Aorta (tissue), 5 donors: ENCODE measurements at places on chromosomes 7 and 10. TPM values are rescaled to one million over a fixed set of nuclear protein-coding genes. Genes with fewer than 3 reads are reported as not detected.

- no peak for DNase-seq
Measured at GRCh38 chr7:22117222-22117621, 171.5 kb upstream of the CDCA7L start.

- no peak for DNase-seq
Measured at GRCh38 chr7:107615910-107616680, 36.0 kb downstream of the BCAP29 start.

DNA sequence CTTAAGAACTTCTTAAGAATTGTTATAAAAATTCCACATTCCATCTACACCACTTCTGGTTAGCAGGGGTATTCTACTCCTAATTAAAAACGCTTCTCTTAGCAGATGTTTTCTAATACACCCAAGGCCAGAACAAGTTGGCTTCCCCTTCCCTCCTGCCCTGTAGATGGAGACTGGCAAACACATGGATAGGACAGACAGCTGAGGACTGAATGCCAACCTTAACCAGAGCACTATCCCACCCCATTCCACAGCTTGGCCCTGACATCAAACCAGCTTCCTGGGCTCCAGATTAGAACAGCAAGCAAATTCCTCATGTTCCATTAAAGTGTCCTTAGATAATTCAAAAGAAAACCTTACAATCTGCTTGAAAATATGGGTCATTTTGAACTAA, 56.6 kb upstream of the IL6 start:
- DNase-seq = no peak

GRCh38 chr7:90966346-90966745, 297.9 kb upstream of the FZD1 start:
- DNase-seq = no peak

GRCh38 chr7:155964543-155964942, 152.3 kb upstream of the SHH start:
- no peak for DNase-seq

GRCh38 chr7:155860840-155861479, 48.7 kb upstream of the SHH start:
- DNase-seq = no peak

DNA sequence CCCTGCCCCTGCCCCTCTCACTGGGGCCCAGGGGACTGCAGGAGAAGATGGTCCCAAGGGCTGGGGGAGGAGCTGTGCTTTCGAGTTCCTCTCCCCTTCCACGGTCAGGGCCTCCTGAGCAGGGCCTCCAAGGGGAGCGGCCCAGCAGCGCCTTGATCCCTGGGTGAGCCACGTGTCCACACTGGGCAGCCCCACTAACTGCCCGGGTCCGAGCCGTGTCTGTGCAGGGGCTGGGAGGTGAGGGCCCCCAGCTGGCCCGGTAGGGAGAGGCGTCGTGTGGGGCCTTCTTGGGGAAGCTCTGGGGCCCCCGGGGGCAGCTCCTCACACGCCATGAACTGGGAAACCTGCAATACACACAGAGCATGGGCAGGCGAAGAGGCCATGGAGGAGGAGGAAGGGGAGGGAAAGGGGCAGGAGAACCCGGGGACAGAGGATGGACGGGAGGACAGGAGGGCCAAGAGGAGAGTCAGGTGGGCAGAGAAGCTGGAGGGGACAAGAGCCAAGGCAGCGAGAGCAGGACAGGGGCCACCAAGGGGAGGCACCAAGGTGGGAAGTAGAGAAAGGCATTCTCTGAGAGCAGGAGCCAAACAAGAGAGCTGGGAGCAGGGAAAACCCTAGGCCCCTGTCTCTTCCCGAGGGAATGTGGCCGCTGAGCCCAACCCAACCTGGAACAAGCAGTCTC, 32.8 kb downstream of the KCNH2 start:
- DNase-seq = peak; percentile 62

GRCh38 chr10:125056161-125057132, 103.9 kb downstream of the CTBP2 start:
- DNase-seq = no peak

GRCh38 chr7:127782075-127782474, 130.1 kb downstream of the SND1 start:
- DNase-seq = no peak

DNA sequence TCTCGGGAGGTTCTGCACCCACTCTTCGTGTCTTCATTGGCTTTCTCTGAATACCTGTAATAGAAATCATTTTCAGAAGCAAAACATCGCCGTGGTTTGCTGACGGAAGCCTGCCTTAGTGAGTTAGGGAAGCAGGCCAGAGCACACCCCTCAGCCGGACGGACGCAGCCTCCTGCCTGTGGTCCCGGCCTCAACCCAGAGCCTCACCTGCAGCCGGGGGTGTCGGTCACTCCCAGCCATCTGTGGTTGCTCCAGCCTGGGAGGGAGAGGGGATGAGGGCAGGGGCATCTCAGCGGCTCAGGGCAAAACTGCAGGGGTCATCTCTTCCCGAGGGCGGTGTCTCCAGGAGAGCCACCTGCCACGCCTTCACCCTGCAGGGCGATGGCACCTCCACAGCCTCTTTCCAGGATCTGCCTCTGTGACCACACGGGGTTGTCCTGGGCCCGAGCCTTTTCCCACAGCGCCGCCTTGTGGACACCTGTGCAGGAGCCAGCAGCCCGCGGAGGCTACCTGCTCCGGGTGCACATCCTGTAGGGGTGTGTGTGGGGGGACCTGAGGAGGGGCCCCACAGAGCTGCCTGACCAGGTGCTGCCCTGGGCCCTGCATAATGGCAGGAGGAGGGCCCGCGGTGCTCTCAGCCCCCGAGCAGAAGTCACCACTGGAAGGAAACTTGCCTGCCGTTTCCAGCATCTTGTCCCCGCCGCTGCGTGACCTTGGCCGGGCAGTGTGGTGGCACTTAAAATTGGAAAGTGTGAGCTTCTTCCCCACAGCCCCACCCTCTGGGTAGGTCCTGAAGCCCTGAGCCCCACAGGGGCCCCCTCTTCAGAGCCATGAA, 21.6 kb upstream of the AP5Z1 start:
- peak; percentile 82 for DNase-seq

GRCh38 chr7:152011860-152012259, 13.6 kb upstream of the GALNT11 start:
- DNase-seq = no peak

DNA sequence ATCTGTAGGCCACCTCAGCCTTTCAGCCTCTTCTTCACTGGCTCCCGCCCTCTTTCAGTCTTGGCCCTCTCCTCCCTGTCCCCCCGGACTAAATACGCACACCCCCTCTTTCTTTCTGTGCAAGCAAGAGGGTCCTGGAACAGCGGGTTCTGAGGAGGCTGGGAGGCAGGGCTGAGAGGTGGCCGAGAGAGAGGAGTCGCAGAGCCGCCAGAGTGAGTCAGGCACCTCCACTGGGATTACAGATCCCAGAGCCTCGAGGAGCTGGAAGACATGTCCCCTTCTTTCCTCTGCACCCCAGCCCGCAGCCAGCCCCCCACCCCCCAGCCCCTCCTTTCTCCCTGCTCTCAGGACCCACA, 182 bp downstream of the CCDC136 start:
- no peak for DNase-seq

- no peak for DNase-seq
Measured at GRCh38 chr10:88528201-88528600, 54.9 kb downstream of the RNLS start.

DNA sequence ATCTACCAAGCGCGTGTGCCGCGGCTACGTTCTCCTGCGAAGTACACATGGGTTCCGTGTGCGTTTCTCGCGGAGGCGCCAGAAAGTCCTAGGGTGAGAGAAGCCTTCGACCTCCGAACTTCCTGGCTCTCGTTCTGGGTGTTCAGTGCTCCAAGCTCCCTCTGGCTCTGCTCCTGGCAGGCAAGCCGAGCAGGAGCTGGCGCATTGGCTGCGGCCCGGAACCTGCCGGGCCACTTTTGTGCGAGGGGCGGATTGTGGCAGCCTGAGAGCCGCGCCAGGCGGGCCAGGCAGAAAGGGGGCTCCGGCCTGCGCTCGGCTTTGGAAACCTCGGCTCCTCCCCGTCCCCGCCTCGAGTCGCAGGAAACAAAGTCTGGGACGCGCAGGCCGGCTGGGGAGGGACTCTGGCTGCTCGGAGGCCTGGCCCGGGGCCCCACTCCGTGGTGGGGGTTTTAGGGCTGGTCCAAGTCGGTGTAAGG, 9.6 kb downstream of the EMX2 start:
- DNase-seq = no peak

DNA sequence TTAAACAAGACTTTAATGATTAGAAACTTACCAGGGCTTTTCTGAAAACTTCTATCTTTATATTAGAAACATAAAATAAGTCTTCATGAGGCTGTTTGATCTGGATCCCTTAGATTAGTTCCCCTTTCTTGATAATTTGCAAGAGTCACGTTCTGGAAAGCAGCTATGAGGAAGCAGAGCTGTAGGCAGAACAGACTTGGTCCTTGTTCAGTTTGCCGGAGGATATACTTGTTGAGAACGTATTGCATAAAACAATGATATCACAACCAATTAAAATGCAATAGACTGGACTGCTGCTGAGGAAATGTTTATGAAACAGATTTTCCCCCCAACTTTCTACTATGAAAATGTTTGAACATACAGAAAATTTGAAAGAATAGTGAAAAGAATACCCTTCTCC, 2.8 kb downstream of the SAMD9L start:
- DNase-seq = no peak

GRCh38 chr10:103795634-103796270, 59.6 kb downstream of the SH3PXD2A start:
- DNase-seq = peak; percentile 36

- DNase-seq = peak; percentile 89
Measured at GRCh38 chr10:63798599-63799498, 277.6 kb downstream of the REEP3 start.

DNA sequence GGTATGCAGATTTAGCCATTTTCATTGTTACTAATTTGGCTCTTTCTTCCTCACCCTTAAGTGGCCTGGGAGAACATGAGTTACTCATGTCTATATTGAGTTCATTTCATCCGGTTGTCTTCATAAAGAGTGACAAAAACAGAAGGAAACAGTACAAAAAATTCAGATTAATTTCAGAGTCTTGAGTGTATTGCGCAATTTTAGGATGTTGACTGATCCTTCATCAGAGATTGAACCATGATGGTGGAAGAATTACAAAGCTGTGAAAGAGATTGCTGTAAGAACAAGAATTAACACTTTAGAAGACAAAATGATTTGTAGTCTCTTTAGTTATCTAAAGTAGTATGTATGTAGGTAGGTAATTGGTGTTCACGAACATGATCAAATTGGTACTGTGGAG, 194.0 kb upstream of the PPP1R3A start:
- DNase-seq = no peak

DNA sequence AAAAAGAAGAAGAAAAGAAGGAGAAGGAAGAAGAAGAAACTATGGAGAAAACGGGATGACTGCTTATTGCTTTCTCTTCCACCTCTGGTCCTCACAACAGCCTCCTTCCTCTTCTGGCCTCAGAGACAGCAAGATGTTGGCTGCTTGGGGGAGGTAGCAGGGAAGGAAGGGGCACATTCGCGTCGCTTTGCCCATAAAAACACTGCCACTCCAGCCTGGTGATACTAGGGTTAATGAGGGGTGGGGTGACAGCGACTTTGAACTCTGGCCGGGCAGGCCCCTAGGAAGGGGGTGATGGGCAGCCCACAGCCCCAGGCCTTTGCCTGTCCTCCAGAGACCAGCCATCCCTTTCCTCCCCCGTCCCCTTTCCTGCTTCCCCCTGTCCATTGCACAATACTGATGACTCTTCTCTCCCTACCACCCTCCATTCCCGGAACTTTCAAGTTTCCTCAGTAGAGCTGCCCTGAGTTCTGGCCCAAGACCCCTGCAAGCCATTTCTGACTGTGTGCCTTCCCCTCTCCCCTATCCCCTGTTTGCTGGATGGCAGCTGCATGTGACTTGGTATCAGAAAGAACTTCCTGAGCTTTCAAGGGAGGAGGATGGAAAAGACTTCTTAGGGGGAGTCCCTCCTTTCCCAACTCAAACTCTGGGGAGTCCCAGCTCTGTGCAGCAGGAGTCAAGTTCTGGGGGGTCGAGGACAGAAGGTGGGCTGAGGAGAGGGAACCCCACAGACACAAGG, 2.2 kb upstream of the CUEDC2 start:
- DNase-seq = no peak

Gene CDH23
- total RNA-seq = 16.6 TPM

Gene SPRN
- not detected for total RNA-seq

Gene NPSR1
- not detected for total RNA-seq

Gene PRKAR2B
- 4.0 TPM for total RNA-seq

Gene DPY19L1
- 30.8 TPM for total RNA-seq

Gene PRSS1
- total RNA-seq = 6.3 TPM

Gene C10orf71
- total RNA-seq = 0.09 TPM

Gene CYCS
- 36.3 TPM for total RNA-seq
